Small intestine (tissue), 16 donors: ENCODE measurements at places on chromosomes 7 and 10.
A peak's percentile ranks its signal among the peaks of the same experiment; 100 is the strongest.

DNA sequence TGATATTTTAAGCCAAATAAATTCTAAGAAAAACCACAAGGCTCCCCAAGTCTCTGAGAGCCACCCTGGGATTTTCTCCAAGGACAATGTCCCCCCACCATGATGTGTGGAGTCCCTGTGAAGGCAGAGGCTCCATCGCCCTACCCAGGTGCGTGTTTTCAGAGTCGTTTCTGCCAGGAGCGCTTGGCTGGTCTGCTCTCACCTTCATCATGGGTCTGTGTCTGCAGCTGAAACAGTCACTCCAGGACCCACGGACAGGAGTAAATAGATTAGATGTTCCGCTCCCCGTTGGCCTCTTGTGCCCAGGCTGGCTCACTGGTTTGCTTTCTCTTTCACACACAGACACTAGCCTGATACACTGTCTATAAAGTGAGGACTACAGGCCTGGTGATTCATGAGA, 217.5 kb downstream of the SFMBT2 start:
- no peak for DNase-seq

GRCh38 chr10:36266923-36267322, 624.8 kb upstream of the FZD8 start:
- no peak for DNase-seq

DNA sequence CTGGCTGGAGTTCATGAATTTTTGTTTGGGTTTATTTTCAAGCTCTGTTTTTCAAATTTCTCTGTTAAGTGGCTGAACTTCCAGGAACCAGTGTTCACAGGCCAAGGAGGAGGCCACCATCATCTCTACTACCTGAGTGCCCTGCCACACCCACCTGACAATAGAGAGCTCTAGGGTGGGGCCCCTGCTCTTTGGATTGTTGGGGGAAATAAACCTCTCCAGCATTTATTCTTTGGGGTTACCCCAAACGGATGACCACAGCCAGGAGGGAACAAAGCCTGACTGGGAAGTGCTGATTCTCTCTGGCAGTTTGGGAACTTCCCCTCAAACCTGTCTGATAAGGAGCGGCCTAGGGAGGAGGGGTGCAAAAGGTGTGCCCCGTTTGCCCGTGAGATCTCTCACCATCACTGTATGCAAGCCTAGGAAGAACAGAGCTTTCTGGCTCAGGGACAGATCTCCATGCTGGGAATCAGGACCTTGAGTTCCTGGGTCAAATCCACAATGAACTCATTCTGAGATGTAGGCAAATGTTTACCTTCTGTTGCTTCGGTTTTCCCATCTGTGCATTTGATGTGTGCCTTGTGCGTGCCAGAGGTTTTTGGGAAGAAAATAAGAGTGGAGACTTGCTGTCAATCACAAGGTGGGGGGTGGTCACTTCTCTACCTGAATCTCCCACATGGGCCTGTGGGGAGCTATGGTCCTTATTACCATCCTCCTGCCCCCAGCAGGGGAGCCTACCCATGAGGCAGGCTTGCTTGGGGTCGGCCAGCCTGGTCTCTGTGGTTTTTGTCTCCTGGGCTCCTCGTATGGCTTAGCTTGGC, 27.7 kb upstream of the PDCD4 start:
- peak; percentile 75 for DNase-seq

- no peak for DNase-seq
Observed at GRCh38 chr7:105097619-105098018, 83.6 kb downstream of the KMT2E start.

GRCh38 chr10:11603741-11604140, 7.7 kb downstream of the USP6NL start:
- no peak for DNase-seq

- DNase-seq = no peak
Observed at GRCh38 chr10:67665491-67665890, 30.5 kb downstream of the CTNNA3 start.
